ENCODE measurements at places on chromosomes 11 and 22.

DNA sequence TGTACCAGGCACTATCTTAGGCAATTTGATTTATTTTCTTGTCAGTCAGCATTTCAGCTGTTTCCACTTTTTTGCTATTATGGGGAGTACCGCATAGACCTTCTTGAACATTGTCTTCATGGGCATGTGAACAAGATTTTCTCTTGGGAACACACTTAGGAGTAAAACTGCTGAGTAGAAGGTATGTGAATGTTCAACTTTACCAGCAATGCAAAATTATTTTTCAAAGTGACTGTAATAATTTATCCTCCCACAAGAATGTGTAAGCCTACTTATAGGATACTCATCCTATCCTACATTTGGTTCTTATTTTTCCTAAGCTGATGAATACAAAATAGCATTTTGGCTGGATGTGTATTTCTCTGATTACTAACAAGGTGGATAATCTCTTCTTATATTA lies 132.0 kb upstream of the NAV2 start:
- ATAC-seq = no peak

DNA sequence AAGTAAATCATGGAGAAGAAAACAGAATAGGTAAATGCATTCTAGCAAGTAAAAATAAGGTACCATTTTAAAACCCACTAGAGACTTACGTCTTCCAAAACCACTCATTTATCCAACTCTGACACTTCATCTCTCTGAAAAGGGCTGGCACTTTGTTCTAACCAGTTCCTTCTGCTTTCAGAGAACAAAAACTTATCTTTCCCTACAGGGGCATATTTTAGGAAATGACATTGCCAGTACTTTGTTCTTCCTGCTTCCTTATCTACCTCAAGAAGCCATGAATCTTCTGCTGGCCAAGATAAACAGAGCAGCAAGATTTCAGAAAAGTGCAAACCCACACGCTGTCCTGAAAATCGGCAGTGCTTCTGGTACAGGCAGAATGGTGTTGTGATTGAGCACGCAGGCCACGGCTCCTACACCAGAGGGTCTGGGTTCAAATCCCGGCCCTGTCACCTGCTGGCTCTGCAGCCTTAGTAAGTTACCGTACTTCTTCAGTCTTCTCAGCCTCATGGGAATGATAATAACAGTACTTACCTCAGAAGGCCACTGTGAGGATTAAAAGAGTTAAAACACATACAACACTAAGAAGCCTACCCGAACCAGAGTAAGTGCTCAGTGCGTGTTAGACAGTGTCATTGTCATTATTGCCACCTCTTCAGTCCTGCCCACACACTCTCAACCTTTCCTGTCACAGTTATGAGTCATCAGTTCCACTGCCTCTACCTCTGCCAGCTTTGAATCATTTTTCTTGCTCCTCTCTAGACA lies 11.0 kb downstream of the MPZL3 start:
- no peak for ATAC-seq

- ATAC-seq = no peak
Measured at GRCh38 chr11:1158681-1159487, 1.1 kb downstream of the MUC5AC start.

DNA sequence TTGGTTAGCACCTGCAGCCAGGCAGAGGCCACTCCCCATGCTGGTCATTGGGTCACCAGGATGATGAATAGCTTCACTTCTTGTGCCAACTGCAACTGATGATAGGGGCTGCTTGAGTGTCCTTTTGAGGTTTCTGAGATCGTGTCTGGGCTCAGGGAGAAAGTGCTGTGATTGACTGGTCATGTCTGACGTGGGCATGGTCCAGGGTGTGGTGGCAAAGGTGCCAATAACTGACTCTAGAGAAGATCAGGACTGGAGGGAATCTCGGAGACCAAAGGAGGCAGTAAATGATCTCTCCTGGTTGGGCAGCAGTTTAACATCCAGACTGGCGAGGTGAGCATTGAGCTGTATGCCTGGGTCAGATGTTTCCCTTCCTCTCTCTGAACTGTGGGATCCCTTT lies 10.0 kb upstream of the SLC22A6 start:
- no peak for ATAC-seq

GRCh38 chr11:93905384-93905783 lies 55.0 kb upstream of the VSTM5 start:
- ATAC-seq = peak; percentile 72

- no peak for ATAC-seq
Measured at GRCh38 chr11:134475951-134476350, 63.9 kb upstream of the B3GAT1 start.

- ATAC-seq = no peak
Measured at GRCh38 chr11:118319337-118319707, 14.8 kb downstream of the CD3E start.

- ATAC-seq = no peak
Measured at GRCh38 chr11:2462543-2462985, 17.8 kb downstream of the KCNQ1 start.

DNA sequence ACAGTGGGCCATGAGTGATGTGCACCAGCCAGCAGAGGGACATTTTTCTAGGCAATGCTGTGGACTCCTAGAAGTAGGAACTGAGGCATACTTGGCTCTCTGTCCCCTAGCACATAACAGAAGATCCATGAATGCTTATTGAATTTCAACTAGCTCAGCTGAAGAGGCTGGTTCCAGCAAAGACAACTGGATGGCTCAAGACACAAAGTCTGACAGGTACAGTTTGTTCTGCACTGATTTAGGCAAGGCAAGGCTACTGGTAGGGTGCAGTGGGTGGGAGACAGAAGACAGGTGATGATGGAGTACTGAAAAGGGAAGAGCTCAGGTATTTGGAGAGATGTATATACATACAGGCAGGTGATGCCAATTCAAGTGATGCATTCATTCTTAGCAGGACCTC lies 72.4 kb upstream of the USP47 start:
- no peak for ATAC-seq

DNA sequence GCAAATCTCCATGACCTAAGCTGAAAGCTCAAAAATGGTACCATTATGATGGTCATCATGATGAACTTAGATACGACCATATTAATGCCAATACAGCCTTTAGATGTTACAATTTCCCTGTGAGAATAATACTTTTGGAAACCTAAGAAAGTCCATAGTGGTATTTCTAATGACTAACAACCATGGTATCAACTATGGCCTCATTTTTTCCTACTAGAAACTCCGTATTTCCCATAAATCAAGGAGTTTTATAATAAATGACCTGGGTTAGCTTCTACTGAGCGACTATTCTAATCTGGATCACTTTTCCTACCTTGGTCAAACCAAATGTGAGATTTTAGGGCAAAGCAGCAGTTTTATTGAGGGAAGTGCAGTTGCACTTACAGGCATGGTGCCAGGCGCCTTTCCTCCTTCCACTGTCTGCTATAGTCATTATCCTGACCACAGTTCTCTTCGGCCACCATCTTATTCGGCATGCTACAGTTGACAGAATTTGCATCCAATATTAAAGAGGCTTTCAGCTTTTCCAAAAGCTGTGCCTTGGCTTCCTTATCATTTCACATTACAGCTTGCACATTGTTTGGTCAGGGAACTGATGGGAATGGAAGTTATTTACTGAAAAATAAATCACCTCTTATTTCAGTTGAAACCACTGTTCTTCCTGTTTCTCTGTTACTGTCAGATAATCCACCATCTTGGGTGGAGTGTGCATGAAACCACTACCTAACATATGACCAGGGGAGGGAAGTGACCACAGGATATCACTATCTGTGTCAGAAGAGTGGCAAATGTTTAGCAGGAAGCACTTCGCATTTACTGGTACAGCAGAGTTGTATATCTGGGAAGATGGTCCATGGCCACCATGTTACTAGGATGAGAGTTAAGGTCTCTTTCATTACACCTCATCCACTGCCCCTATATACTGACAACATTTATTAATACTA lies 74.5 kb upstream of the PICALM start:
- ATAC-seq = no peak

DNA sequence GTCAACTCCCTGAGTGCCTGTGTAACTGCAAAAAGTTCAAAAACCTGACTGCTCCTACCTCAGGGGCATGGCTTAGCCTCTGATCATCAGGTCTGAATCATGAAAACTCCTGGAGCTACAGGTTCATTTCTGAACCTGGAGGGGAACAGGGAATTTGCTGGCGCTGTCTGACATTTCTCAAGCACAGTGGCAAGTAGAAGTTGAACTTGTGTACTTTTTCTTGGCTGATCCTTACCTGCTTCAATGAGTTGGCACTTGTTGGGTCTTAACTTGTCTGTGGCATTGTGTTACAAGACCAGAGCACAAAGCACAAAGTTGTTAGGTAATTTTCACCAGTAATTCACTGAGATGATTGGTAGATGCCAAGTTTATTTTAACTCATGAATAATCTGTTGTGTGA lies 3.3 kb downstream of the TMEM109 start:
- no peak for ATAC-seq

GRCh38 chr11:11850668-11851067 lies 8.9 kb downstream of the USP47 start:
- no peak for ATAC-seq

- no peak for ATAC-seq
Measured at GRCh38 chr22:36831717-36832116, 14.9 kb upstream of the PVALB start.

DNA sequence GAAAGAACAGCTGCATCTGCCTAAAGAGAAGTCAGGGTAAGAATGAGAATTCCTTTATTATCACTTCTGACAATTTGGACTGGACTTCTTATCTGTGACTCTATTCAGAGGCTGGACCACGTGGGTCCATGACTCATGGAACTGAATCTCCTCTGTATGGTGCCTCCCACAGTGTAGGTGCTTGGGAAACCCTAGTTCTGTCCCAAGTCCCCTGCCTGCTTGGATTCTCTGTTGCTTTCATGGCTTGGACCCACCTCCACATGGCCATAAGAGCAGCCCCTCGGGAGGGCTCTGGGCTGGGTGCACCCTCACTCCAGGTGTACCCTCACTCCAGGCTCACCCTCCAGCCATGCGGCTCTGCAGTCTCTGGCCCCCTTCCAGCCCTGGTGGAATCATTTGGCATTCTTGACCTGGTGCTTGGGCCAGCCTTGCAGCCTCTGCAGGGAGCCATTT lies 153.4 kb downstream of the CACNA1I start:
- no peak for ATAC-seq

DNA sequence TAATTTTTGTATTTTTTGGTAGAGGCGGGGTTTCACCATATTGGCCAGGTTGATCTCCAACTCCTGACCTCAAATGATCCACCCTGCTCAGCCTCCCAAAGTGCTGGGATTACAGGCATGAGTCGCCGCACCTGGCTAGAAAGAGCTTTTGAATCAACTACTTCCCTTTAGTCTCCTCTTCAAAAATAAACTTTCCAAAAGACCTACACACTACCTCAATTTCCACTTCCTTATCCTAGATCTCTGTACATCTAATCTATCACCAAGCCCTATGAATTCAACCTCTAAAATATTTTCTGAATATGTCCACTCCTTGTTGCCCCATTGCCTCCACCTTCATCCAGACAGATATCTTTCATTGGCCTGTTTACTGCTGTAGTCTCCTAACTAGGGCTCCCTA lies 13.1 kb upstream of the DDX6 start:
- ATAC-seq = no peak

DNA sequence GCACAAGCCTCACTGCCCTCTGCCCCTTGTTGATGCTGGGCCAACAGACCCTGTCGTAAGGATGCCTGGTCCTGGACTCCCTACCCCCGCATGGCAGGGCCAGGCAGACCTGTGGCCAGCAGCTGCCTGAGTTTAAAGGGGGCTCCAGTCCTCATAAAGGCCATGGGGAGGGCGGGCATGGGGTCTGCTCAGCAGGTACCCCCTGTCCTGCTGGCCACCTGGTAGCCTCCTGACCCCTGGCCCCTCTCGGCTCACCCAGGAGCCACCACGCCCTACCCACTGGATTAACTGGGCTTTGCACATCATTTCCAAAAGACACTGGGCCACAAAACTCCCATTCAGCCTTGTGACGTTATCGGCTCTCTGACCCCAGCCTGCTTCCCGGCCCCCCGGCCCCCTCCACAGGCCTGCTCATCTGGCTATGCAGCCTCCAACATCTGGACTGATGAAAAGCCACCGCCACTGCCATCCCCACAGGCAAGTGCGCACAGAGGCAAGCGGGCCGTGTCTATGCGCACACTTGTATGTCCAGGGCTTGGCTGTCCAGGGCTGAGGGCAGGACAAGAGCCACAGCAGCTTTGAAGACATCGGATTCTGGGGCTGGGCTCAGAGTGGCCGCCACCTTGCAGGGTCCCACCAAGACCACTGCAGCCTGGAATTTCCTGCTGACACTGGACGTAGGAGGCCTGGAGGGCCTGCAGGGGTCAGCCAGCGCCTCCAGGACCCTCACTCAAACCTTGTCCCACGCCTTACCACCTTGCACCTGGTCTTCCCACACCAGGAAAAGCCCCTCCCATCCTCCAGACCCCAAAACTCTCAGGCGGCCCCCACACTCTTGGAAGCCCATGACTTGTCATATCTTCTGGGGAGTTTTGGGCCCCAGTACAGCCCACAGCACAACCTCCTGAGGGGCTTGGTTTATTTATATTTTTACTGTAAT lies 48.7 kb downstream of the IGF2 start:
- no peak for ATAC-seq

Data from SK-N-SH treated with all-trans-retinoic acid at 6 μM for 48 hours (cell line).